ENCODE measurements at places on chromosomes 16 and 17.

- no peak for DNase-seq
Observed at GRCh38 chr17:27380551-27380950, 75.7 kb upstream of the KSR1 start.

DNA sequence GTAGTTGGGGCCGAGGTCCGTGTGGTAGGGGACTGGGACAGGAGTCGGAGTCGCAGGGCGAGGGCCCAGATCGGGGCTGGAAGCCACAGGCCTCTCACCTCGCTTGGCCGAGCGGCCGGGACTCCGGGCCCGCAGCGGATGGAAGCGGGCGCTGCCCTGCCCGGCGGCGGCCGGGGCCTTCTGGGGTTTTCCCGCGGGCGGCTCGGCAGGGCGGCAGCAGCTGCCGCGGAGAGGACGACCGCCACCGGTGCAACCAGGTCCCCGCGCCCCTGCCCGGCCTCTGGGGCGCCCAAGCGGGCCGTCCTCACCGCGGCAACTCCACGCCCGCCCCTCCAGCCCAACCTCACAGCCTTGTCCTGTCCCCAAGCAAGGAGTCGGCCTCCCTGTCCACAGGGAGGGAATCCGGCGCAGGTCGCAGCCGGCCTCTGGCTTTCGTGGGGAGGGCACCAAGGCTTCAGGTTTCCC lies 15.6 kb upstream of the UTP6 start:
- no peak for DNase-seq

DNA sequence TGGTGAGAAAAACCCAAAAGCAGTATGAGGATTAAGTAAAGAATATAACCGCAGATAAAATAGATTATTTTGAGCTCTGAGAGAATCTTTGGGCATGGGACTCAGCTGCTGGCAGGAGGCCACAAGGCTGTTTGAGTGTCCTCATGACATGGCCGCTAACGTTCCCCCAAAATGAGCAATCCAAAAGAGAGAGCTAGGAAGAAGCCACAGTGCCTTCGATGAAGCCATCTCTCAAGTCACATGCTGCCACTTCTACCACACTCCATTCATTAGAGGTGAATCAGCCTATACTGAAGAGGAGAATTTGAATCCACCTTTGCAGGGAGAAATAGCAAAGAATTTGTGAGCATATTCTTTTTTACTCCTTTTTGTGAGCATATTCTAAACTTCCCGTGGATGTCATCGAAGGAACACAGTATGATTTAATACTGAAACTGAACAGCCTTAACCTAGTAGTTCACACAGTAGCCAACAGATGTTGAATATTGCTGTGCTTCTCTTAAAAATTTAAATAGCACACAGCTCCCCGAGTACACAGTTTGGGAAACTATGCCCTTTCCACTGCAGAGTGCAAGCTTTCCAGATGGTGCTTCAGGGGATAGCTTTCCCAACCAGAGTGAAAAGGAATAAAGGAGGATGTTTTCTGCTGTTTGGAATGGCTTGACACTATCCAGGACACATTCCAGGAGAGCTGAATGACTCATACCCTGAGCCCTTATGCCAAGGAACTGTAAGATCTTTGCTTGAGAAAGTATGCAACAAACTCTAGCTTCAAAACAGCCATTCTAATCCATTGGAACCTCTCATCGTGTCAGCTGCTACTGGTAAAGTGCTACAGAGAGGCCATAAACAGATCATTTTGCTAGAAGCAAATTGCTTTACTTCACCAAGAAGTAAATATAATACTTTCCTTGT lies 33.9 kb downstream of the ANKFY1 start:
- no peak for DNase-seq

GRCh38 chr17:43917348-43918025 lies 10.2 kb upstream of the MPP2 start:
- DNase-seq, result no peak

GRCh38 chr16:84461413-84462295 lies 42.8 kb downstream of the MEAK7 start:
- DNase-seq, result no peak

- no peak for DNase-seq
Observed at GRCh38 chr17:3660311-3660891, 8.0 kb downstream of the TAX1BP3 start.

GRCh38 chr17:50432125-50432762 lies 6.2 kb downstream of the ACSF2 start:
- no peak for DNase-seq

GRCh38 chr17:44918006-44918405 lies 2.7 kb upstream of the GFAP start:
- DNase-seq, result no peak

DNA sequence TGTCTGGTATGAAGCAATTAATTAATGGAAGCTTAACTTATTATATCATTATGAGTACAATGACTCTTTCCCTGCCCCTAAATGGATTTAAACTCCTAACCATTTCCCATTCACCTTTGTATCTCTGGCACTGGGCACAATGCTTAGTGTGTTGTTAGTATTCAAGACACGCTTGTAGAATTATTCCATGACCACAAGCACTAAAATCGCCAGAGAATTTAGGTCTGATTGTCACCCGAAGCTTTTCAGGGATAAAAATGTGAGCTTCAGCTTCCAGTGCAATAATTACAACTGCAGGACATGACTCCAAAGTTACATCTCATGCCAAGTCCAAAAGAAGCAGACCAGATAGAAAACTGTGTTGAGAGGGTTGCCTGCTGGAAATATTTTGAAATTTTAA lies 101.6 kb downstream of the CDH8 start:
- no peak for DNase-seq

GRCh38 chr17:79991924-79992648 lies 43.6 kb downstream of the TBC1D16 start:
- peak; percentile 26 for DNase-seq

- DNase-seq, result peak; percentile 56
Observed at GRCh38 chr17:13337864-13338371, 263.8 kb downstream of the HS3ST3A1 start.

GRCh38 chr17:78794399-78794798 lies 12.3 kb upstream of the CYTH1 start:
- no peak for DNase-seq

- no peak for DNase-seq
Observed at GRCh38 chr16:12538667-12539091, 265.0 kb downstream of the CPPED1 start.

DNA sequence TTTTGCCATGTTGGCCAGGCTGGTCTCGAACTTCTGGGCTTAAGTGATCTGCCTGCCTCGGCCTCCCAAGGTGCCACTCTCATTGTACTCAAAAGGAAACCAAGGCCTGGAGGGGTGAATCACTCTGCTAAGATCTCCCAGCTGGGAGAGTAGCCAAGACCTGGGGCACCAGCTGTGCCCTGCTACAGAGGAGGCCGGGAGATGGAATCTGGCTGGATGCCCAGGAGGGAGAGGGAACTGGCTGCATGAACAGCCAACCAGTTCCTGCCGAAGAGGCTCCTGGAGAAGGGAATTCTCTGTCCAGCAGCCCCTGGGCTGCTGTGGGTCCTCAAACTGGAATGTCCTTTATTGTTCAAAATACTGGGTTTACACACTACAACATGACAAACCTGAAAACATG lies 238.7 kb upstream of the CIBAR2 start:
- DNase-seq, result no peak

GRCh38 chr16:66473051-66473571 lies 46.0 kb downstream of the BEAN1 start:
- DNase-seq, result no peak

- peak; percentile 45 for DNase-seq
Observed at GRCh38 chr17:32659419-32659842, 172.6 kb downstream of the CDK5R1 start.

- no peak for DNase-seq
Observed at GRCh38 chr16:88684569-88685155, 1.6 kb downstream of the SNAI3 start.

- no peak for DNase-seq
Observed at GRCh38 chr17:8859027-8859803, 8.3 kb downstream of the PIK3R6 start.

GRCh38 chr17:37079065-37079708 lies 130.4 kb downstream of the AATF start:
- DNase-seq, result no peak

GRCh38 chr16:67184453-67184994 lies 761 bp upstream of the MATCAP1 start:
- DNase-seq, result no peak

- DNase-seq, result no peak
Observed at GRCh38 chr16:65406116-65406515, 284.3 kb upstream of the CDH11 start.

DNA sequence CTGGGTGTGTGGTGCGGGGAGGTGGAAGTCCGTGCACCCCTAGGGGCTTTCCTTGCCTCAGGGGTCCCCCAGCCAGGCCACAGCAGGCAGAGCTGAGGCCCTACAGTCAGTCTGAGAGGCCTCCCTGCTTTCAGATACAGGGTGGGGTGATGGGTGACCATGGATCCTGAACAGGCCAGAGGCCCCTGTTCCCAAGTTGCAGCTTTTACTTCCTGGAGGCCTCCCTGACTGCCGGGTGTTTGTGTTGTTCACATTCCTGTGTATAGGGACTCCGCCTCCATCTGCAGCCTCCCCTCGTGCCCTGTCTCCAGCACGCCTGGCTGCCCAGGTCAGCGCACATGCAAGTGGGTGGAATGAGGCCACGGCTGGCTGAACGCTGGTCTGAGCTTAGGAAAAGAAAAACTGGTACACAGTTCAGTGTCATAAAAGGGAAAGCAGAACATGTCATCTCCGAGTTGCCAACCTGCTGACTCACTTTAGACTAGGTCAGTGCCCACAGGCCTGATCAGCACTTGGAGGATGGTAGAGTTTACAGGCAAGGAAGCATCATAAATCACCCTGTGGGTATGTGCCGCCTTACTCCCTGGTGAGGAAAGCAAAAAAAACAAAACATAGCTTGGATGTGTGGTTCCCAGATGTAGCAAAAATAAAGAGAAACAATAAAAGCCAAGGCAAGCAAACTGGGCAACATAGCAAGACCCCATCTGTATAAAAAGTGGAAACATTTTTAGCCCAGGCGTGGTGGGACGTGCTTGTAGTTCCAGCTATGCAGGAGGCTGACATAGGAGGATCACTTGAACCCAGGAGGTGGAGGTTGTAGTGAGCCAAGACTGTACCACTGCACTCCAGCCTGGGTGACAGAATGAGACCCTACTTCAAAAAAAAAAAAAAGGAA lies 6.2 kb upstream of the SLC7A6 start:
- no peak for DNase-seq

Measured in NCI-H748 treated with DMSO at 0.1 percent for 48 hours (cell line).